Fibroblast of skin of left biceps (primary cell): ENCODE measurements at places on chromosomes 16 and 17.

GRCh38 chr17:40301315-40301714, 7.7 kb upstream of the RARA start:
- DNase-seq: no peak

DNA sequence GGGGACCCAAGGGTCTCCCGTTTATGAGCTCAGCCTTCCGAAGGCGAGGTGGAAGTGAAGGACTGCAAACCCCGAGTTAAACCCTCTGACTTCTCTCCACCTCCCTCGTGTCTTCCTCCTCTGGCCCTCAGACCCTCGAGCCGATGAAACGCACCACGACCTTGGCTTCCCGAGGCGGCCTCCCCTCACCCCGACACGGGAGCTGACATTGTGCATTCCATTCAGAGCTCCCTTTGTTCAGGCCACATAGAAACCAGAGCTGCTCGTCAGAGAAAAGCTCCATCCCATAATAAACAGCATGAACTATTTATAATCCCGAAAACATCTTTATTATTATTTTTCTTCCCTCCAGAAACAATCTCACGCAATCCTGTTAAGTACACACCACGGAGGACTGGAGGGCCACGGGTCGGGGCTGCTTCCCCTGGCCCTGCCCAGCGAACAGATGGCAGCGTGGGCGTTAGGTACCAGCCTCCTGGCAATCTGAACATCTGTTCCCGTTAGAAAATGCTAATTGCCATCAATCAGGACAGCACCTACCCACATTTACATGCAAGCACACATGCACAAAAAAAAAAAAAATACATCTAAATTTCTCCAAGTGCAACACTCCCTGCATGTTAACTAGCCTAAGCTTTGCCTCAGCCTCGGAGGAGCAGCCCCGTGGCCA, 145.7 kb downstream of the RBFOX3 start:
- DNase-seq: no peak

DNA sequence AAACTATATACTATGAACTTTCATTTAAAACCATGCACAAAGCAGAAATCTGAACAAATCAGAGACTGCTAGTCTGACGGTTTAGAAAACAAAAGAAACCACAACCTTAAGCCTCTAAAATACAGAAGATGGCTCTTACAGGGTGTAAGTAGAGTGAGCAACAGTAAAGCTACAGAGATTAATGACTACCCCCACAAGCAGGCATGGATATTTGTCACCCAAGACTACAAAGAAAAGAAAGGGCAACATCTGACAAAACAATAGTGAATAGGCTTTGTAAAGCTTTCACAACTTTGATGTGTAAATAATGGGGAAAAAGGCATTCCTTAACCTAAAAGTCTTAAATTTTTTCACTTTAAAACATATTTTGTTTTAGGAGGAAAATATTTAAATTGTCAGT, 75.0 kb downstream of the SPAG9 start:
- no peak for DNase-seq

DNA sequence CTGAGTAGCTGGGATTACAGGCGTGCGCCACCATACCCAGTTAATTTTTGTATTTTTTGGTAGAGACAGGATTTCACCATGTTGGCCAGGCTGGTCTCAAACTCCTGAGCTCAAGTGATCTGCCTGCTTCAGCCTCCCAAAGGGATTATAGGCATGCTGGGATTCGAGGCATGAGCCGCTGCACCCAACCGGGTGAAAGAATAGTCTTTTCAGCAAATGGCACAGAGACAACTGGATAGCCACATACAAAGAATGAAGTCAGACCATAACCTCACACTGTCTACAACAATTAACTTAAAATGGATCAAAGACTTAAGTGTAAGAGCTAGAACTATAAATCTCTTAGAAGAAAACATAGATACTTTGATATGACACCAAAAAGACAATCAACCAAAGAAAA, 67.6 kb downstream of the TBC1D16 start:
- no peak for DNase-seq

DNA sequence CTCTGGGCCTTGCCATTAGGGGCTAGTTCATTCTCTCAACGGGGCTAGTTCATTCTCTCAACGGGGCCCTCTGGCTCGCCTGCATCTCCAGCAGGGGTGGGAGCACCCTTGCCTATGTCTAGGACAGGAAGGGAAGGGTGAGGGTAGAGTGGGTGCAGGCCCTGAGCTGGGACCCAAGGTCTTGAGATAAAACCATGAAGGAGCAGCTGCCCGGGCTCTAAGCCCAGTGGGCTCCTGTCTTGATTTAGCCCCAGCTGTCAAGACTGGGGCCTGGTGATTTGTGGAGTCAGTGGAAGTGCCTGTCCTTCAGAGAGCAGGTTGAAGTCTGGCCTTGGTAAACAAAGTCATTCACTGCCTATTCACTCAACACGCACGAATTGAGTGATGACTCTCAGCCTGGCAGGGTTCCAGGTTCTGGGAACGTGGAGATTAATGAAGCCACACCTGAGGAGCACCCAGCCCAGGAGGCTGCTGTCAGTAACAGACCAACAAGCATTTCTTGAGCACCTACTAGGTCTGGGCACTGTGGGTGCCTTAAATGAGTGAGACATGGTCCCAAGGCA, 35.4 kb downstream of the WNT3 start:
- DNase-seq: no peak

DNA sequence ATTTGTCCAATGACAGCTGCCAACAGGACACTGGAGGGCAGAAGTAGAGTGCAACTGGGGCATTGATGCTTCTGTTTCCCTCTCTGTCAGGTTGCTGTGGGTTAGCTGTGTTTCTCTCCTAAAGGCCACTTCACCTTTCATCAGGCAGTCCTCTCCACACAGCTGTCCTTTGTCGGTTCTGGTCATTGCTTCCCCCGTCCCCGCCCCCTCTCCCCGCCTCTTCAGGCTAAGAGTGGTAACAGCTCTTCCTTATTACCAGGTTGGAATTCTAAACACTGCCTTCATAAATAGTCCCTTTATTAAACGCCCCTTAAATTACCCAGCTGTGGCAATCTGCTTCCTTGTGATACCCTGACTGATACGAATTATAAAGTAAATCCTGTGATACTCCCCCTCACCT, 31.8 kb upstream of the NSRP1 start:
- no peak for DNase-seq

GRCh38 chr17:77440560-77440981, 299.8 kb downstream of the SEC14L1 start:
- DNase-seq: no peak

GRCh38 chr16:57529391-57530103, 6.8 kb downstream of the CCDC102A start:
- DNase-seq: no peak

DNA sequence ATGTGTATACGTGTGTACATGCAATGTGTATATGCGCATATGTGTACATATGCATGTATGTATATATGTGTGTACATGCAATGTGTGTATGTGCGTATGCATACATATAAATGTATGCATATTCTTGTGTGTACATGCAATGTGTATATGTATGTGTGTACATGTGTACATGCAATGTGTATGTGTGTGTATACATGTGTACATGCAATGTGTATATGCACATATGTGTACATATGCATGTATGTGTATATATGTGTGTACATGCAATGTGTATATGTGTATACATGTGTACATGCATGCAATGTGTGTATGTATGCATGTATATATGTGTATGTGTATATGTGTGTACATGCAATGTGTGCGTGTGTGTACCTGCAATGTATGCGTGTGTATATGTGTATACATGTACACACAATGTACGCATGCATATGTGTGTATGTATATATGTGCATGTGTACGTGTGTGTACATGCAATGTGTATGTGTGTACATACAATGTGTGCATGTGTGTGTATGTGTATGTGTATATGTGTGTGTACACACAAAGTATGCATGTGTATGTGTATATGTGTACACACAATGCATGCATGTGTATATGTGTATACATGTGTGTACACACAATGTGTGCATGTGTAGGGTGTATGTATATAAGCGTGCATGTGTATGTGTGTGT, 167.7 kb downstream of the SHISA9 start:
- no peak for DNase-seq

- no peak for DNase-seq
These were observed 445 bp downstream of the CIAO2B start for GRCh38 chr16:66933776-66934137.

- no peak for DNase-seq
These were observed 5.6 kb downstream of the USP22 start for GRCh38 chr17:21037117-21037803.

- DNase-seq: no peak
These were observed 18.1 kb upstream of the C16orf87 start for GRCh38 chr16:46848768-46849764.

GRCh38 chr17:48589060-48589830, 796 bp downstream of the HOXB3 start:
- DNase-seq: no peak
